NCI-H446 treated with DMSO at 0.1 percent for 48 hours (cell line): ENCODE measurements at places on chromosomes 1 and 21.
A peak's percentile ranks its signal among the peaks of the same experiment; 100 is the strongest.

- DNase-seq: peak; percentile 88
Measured at GRCh38 chr1:201769966-201770365, 59.0 kb upstream of the IPO9 start.

- no peak for DNase-seq
Measured at GRCh38 chr1:35524106-35524505, 33.1 kb downstream of the KIAA0319L start.

DNA sequence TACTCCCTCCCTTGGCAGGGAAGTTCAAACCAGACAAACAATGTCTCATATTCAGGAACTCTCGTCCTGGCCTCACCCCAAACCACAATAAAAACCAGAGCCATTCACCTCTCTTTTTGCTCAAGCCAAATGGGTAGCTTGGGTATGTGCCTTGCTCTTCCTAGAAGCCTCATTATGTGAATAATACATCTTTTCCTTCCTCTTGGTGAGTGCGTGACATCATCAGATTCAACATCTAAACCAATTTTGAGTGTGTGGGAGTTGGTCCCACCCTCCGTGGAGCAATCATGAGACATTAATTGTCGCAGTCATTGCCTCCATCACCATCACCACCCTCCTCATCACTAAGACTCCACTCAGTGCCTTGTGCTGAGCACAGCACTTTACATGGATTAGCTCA is 482.9 kb downstream of the PTPRU start:
- DNase-seq: no peak

GRCh38 chr1:147568551-147568950 is 27.2 kb downstream of the BCL9 start:
- DNase-seq: no peak

GRCh38 chr21:15309022-15309590 is 244.3 kb upstream of the NRIP1 start:
- no peak for DNase-seq

DNA sequence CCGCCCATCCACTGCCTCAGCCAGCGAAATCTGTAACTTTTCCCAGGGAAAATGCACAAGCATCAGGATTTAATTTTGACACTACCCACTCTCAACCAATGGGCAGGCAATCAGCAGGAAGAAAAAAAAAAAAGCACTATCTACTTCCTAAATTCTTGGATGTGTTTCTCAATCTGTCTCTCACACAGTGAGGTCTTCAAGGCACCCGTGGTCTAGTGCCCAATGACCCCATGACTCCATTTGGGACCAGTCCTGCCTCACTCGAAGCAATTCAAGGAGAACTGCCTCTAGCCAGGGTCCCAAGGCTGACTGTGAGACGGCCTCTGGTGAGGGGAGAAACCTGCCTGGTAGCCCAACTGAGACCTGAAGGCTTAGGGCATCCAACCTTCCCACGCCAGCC is 35.9 kb downstream of the CSF1 start:
- no peak for DNase-seq

DNA sequence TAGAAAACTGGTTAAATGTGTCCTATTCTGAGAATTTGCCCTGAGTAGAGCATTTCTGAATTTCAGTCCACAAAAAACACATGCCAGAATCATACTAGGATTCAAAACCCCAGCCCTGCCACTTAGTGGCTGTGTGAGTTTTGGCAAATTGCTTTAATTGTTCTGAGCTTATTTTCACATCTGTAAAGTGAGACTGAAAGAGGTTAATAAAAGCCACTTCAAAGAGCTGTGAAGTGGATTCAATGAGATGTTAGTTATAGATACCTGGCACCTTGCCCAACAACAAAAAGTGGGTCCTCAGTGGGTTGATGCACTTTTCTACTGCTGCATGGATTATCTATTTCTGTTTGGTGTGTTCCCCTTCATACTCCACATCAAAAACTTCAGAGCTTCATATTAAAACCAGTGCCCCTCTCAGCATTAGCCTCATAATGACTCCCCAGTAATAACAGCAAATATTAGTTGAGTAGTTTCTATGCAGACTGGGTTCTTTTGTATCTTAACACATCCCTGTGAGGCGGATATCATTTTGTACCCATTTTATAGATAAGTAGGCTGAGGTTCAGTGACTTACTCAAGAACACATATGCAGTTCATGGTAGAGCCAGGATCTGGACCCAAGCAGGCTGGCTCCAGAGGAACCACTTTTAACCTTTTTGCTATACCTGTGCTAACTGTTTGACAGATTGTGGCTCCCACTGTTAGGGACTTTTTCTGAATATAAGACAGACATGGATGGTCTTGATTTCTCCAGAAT is 14.2 kb upstream of the ADORA3 start:
- DNase-seq: no peak

- no peak for DNase-seq
Measured at GRCh38 chr1:216916890-216917438, 193.7 kb upstream of the ESRRG start.

DNA sequence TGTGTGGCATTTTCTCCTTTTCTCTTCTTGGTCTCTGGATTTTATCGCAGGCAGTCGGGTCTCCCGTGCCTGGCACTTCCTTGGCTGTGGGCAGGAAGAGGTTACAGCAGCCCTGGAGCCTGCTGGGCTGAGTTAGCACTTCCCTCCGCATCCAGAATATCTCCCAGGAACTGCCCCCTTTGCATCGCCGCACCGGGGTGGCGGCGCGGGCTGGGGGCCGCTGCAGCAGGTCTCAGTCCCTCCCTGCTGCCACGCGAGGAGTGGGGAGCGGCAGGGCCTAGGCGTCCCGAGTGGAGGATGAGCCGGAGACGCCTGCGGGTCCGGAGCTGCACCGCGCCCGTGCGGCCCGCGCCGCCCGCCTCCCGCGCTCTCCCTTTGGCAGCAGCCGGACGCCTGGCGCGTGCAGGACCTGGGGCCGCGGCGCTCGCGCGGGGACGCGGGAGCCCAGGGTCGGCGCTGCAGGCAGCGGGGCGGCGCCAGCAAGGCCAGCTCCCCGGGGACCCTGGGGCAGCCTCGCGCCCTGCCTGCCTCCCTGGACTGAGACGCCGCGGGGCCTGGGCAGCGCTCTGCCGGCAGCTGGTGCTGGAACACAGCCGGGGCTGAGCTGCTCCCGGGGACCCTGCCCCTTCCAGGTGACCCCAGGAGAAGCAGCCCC is 192.8 kb downstream of the PRDM2 start:
- DNase-seq: no peak

GRCh38 chr1:1925437-1926345 is 6.6 kb upstream of the TMEM52 start:
- no peak for DNase-seq

DNA sequence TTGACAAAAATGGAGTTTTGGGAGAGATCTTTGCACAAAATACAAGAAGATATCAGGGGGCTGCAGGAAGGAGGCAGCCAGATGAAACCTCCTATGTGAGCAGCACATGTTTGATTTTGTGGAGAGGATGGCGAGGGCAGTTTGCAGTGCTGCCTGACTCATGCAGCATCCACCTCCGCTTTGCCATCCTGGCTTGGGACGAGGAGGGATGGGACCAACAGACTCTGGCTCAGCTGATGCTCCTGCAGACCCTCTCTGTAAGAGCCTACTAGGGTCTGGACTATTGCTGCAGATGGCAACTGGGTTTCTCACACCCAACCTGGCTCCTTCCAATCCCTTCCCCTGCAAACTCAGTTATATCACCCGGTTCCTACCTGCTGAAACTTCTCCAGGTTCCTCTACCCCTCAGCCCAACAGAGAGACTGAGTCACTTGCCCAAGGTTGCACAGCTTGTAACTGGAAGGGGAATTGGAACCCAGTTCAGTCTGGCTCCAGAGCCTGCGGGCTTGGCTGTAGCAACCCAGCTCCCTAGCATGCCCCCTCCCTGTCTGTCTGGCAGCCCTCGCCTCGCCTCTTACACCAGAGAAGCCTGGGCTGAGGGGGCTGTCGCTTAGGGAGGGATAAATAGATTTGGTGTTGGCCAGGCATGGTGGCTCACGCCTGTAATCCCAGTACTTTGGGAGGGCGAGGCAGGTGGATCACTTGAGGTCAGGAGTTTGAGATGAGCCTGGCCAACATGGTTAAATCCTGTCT is 205.8 kb downstream of the PTPRU start:
- no peak for DNase-seq

DNA sequence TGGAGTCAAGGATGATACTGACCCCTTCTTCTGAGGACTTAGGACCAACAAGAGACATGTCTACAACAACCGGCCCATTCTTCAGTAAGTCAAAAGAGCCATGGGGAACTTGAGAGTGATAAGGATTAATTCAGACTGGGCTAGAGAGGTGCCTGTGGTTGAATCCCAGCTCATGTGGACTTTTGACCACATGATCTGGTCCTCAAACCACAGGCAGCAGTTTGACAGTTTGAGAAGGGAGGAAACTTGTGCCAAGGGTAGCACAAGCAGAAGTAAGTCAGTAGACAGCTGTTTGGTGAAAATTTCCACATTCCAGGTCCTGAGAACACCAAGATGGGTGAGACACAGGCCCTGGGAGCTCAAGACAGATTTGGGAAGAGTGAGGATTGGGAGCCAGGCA is 19.8 kb downstream of the SH3BP5L start:
- DNase-seq: no peak

- no peak for DNase-seq
Measured at GRCh38 chr1:115555446-115555845, 86.3 kb upstream of the VANGL1 start.

DNA sequence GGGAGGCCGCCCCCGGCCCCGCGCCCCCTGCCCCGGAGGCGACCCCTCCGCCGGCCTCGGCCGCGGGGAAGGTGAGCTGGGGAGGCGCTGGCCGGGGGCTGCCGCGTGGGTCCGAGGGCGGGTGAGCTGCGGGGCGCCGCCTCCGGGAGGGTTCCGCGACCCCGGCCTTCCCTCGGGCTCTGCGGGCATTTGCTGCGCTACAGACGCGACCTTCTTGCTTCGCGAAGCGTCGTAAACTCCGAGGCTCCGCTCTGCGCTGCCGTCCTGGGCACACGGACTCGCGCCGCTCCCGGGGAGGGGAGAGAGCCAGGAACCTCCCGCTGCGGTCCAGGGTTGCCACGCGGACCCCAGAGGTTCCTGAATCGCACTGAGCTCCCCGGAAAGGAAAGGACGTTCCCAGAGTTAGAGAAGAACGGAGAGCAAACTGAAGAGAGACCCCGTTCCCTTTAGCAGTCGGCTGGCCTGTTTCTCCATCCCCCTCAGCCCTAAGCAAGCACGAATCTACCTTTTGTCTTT is 345 bp downstream of the SLX9 start:
- no peak for DNase-seq

DNA sequence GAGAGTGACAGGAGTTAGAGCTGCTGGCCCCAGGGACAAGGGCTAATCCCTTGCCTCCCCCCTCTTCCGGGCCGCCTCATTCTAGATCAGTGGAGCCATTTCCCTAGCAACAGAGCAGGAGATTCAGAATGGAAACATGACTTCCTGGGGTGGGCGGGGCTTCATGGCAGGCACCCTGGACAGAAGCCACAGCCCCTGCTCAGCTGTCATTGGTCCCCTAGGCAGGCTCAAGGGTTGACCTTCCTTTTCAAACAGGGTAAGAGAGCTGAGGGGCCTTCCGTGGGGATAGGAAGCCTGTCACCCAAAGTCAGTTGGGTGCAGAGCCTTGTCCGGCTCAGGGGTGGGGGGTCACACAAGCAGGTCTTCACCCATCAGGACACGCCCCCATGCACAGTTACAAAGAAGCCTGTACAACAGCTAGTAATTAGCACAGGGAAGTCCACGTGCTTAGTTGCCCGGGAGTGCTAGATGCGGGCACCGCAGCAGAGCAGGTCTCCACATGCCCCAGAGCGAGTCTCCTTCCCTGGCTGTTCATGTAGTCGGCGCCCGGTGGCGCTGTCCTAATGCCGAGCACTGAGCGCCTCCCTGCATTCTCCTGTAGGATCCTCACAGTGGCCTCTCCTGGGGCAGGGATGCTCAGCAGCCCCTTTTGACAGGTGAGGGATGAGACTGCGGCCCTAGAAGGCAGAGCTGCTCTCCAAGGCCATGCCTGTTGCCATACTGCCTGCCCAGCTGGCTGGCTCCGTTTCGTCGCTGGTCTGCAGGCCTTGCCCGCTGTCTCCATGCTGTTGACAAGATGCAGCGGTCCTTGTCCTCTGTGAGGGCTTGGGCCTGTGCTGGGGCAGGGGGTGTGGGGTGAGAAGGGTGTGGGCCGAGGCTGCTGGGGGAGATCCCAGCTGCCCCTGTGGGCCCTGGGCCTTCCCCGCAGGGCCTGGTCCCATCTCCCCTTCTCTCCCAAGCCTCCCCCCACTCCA is 5.1 kb downstream of the TMEM201 start:
- DNase-seq: no peak

DNA sequence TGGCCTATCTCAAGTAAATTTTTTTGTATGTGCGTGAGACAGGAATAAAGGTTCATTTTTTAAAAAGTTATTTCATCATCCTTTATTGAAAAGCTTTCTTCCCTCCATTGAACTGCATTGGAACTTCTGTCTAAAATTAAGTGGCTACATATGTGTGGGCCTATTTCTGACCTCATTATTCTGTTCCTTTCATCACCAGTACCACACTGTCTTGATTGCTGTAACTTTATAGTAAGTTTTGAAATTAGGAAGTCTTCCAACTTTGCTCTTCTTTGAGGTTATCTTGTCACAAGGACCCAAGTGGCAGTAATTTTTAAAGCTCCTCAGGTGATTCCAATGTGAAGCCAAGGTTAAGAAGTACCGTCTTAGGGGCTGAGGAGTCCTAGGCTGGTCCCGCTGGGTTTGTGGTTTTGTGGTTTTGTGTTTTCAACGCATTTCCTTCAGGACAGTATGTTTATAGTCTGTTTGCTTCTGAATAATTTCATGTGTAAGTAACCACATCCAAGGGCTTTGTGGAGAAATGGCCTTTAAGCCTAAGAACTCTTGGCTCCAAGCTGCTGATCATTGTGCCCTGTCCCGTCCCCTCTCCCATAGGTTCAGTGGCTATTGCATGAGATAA is 12.4 kb upstream of the SCAF4 start:
- DNase-seq: no peak

GRCh38 chr1:25807480-25808390 is 7.7 kb downstream of the SELENON start:
- DNase-seq: no peak

GRCh38 chr1:91765293-91765692 is 120.7 kb downstream of the TGFBR3 start:
- DNase-seq: no peak

DNA sequence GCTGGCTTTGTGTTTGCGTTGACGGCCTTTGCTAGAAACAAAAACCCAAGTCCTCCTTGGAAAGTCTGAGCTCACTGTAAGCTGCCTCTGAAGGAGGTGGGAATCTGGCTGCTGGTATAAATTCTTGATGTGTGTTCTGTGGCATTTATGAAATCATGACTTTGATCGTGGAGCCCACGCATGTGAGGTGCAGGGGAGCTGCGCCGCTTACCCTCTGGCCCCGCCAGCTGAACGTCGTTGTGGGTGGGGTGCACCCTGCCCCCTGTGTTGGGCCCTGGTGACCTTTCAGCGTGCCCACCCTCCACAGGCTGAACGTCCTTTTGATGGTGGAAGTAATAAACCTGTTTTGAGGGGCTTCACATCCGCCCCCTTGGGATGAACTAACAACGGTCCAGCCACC is 21.2 kb upstream of the DIP2A start:
- DNase-seq: no peak

- no peak for DNase-seq
Measured at GRCh38 chr1:153356392-153357075, 1.1 kb upstream of the S100A9 start.

GRCh38 chr1:39322431-39322830 is 117.9 kb downstream of the MACF1 start:
- no peak for DNase-seq
